SJSA1 (cell line): ENCODE measurements at places on chromosomes 6 and 20. TPM values are rescaled to one million over a fixed set of nuclear protein-coding genes. Genes with fewer than 3 reads are reported as not detected.

DNA sequence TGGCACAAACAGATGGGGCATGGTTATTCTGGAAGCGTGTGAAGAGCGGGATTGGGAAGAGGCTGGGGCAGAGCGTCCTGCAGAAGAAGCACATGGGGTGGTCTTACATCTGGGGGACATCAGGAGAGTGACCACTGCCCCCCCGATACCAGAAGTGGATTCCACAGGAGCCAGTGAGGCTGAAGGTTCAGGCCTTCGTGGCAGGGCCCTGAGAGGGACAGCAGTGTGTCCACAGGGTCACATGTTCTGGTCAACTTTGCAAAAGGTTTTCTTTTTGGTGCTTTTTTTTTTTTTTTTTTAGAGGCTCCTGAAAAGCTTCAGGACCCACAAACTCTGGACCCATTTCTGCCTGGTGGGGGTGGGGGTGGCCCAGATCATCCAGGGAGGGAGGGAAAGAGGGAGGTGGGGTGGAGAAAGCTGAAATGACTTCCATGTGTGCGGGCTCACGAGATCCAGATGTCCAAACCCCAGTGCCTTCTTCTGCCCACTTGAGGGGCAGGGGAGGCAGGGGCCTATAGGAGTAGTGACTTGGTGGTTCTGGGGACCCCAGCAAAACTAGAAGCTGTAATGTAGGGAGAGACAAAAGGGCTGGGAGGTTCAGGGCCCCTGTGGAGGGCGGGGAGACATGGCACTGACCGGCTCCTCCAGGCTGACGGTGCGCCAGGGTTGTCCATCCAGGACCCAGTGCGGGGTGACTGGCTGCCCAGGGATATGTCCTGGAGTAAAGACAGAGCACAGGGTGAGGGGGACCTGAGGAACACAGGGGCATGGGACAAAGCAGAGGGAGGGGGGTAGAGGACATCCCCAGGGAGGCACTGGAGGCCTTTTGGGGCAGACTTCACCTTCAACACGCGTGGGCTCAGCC is 2.7 kb downstream of the ADAM33 start:
- peaks cover 7% of the 10 kb centered on the region; the same call in 1 of the 2 replicates for H3K27me3 ChIP-seq
- H3K27ac ChIP-seq, result no peak overlapping the region
- no peaks in the 10 kb centered on the region for H3K36me3 ChIP-seq
- peaks cover 4% of the 10 kb centered on the region for H3K4me1 ChIP-seq
- DNase-seq, result no peak
- no peak overlapping the region for H3K4me3 ChIP-seq

DNA sequence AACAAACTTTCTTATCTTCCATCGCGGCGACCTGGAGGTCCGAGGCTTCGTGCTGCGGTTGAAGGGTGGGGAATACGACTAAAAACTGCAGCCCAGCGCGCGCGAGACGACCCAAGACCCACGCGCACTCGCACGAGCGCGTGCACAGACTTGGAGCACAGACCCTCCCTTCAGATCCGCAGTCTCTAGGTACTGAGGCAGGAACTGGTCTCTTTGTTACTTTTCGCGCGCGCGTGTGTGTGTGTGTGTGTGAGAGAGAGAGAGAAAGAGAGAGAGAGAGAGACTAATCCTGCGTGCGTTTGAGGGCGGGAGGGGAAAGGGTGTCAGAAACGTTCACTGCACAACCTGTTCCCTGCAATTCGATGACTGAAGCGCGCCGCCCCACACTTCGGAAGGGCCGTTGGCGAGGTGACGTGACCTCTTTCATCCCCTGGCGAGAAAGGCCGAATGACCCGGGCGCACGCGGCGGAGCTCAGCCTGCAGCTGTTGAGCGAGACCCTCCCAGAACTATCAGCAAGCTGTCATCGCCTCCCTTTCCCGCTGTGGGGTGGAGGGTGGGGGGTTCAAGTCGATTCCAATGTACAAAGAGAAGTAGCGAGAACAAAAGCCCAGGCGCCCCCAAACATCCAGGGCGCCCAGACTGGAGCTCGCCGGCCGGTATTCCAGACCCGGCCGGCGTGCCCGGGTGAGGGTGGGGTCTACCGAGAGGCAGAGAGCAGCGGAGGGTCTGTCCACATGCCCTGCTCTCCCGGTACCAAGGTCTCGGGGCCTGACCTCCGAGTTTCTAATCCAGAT is 1.5 kb upstream of the TUBB2B start:
- no peak for DNase-seq
- H3K4me1 ChIP-seq, result peaks cover 20% of the 10 kb centered on the region
- no peak overlapping the region for H3K4me3 ChIP-seq

DNA sequence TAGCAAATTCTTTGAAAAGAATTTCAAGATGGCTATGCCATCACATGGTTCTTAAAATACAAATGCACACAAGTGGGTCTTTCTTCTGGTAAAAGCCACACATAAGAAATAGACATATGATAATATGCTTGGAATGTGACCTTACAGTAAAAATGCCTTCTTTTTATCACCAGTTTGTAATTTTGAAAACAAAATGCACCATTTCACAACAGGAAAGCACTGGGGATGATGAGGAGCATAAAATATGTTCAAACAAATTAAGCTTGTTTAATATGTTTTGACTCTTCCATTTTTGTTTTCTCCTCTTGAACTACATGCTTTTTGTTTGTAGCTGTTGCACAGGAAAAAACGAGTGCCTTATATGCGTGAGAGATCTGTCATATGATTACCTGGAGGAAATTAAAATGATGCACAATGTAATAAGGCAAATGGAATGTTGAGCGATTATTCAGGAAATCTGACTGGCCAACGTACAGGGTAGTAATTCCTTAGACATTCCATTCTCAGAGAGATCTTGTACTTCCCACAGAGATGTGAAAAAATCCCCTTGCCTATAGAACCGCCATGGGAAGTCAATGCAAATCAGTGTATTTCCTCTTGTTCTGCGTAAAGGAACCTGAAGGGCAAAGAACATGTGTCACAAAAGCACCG is 911.6 kb downstream of the TFAP2A start:
- H3K4me3 ChIP-seq, result no peak overlapping the region
- no peaks in the 10 kb centered on the region for H3K27me3 ChIP-seq
- H3K27ac ChIP-seq, result peak overlapping the region; percentile 100
- DNase-seq, result peak; percentile 61

Gene VGLL2
- 0.05 TPM in 1 of 2 replicates, not detected in the other for total RNA-seq

DNA sequence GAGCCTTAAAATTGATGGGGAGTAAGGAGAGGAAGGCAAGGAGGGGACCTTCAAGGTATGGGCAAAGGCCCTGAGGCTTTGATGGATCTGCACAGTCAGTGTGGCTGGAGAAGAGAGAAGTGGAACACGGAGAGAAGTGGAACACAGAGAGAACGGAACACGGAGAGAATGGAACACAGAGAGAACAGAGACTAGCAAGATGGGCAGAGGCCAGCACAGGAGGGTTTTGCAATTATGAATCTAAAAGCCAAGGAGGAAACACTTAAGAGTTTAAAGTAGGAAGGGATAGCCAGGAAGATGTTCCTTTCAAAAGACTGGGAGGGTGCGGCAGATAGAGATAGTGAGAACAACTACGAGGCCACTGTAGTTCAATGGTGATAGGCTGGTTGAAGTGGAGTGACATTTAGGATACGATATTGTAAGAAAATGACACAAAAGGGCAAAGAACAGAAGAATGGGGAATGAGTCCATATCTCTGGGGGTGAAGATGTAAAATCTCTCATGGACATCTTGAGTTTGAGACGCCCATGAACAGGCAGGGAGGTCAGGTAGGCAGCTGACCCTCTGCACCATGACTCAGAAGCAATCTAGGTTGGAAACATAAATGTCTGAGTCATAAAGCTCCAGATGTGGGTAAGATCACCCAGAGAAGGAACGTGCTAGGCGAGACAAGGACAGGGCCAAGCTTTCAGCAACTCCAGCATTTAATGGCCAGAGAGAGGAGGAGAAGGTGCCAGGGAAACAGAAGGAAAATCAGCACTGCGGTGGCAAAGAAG is 25.4 kb downstream of the ZMYND8 start:
- H3K27me3 ChIP-seq, result no peaks in the 10 kb centered on the region
- H3K4me1 ChIP-seq, result peaks cover 54% of the 10 kb centered on the region
- no peak overlapping the region for H3K4me3 ChIP-seq
- DNase-seq, result peak; percentile 75

Gene CD83
- 15.9 and 24.6 TPM in 2 replicates for total RNA-seq

GRCh38 chr6:107488875-107489635 is 862 bp upstream of the SOBP start:
- DNase-seq, result peak; percentile 35
- H3K4me1 ChIP-seq, result peaks cover 28% of the 10 kb centered on the region
- H3K36me3 ChIP-seq, result no peaks in the 10 kb centered on the region
- H3K27me3 ChIP-seq, result peaks cover 65% of the 10 kb centered on the region

DNA sequence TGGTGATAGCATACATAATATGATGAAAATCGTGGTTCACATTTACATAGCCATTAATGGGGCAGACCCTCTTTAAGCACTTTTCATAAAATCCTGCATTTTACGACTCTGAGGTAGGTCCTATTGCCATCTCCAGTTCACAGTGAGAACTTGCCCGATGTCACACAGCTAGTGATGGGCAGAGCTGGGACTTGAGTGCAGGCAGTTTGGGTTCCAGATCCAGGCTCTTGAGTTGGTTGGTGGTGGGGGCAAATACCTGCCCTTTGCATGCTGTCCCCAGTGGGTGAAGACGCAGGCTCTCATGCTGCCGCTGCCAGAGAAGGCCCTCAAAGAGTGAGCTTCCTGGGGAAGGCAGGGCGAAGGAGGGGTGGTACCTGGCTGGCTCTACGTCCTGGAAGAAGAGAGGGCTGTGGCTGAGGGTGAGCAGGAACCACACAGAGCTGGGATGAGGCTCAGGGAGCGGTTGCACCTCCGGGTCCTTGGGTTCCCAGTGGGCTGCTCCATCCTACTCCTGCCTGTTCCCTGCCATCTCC is 6.1 kb upstream of the BAK1 start:
- no peaks in the 10 kb centered on the region for H3K27me3 ChIP-seq
- no peaks in the 10 kb centered on the region for H3K36me3 ChIP-seq
- H3K4me1 ChIP-seq, result peaks cover 24% of the 10 kb centered on the region

Gene RSPH3
- 3.9 and 4.7 TPM in 2 replicates for total RNA-seq

- H3K27ac ChIP-seq, result no peak overlapping the region
- DNase-seq, result peak; percentile 47
- H3K36me3 ChIP-seq, result no peaks in the 10 kb centered on the region
Measured at GRCh38 chr6:53437557-53438202, 88.9 kb upstream of the ELOVL5 start.

GRCh38 chr6:112149236-112149635 is 61.8 kb downstream of the FAM229B start:
- no peaks in the 10 kb centered on the region for H3K36me3 ChIP-seq
- peaks cover 12% of the 10 kb centered on the region for H3K4me1 ChIP-seq
- DNase-seq, result no peak
- no peak overlapping the region for H3K4me3 ChIP-seq

- H3K36me3 ChIP-seq, result peaks cover 8% of the 10 kb centered on the region; the same call in 1 of the 2 replicates
- peaks cover 21% of the 10 kb centered on the region for H3K4me1 ChIP-seq
- H3K27ac ChIP-seq, result no peak overlapping the region
Measured at GRCh38 chr6:129667621-129668020, 42.4 kb downstream of the ARHGAP18 start.

DNA sequence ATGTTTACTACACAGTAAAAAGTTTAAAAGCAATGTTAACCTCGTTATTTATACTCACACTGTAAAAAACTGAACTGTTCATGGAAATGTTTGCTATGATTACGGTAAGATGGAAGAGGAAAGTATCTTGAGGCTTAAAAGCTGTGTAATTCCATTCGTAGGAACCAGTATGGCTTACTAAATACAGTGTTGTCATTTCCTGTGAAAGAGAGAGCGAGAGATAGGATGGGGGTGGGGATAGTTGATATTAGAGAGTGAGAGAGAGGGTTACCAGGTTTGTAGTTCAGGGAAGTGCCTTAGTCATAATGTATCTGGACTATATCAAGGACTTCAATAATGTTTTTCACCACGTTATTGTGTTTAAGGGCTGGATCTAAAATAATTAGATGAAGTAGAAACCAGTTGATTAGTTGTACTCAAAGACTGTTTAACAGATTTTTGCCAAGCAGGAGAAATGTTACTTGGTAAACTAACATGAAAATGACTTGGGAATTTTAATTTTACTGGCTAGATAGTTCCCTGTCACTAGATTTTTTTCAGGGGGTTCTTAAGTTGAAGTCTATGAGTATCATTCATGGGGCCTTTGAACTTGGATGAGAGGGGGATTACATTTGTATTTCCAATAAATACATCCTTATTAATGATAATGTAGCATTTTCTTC is 30.4 kb downstream of the AFDN start:
- no peak overlapping the region for H3K4me3 ChIP-seq
- H3K4me1 ChIP-seq, result peaks cover 45% of the 10 kb centered on the region
- no peaks in the 10 kb centered on the region for H3K27me3 ChIP-seq

GRCh38 chr20:53578492-53579222 is 15.0 kb downstream of the ZNF217 start:
- peak overlapping the region; percentile 15; the same call in 1 of the 2 replicates for H3K27ac ChIP-seq
- H3K4me1 ChIP-seq, result peaks cover 33% of the 10 kb centered on the region
- no peaks in the 10 kb centered on the region for H3K27me3 ChIP-seq
- DNase-seq, result peak; percentile 90
- peaks cover 90% of the 10 kb centered on the region for H3K36me3 ChIP-seq

DNA sequence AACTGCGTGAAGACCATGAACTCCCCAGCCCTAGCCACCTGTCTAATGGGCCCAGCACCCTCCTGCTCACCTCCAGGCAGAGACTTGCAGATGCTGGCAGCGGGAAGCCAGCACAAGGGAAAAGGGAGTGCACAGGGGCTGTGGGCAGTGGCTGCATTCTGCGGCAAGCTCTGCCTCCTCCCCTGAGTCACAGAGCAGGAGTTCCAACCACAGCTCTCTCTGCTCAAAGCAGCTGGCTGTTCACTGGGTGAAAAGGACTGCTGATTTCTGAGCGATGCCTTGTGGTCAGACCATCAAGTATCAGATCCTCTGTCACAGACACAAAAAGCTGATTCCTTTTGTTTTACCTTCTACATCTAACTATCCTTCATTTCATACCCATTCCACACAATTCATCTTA is 10.5 kb downstream of the NKX2-2 start:
- H3K4me3 ChIP-seq, result no peak overlapping the region
- peaks cover 7% of the 10 kb centered on the region; the same call in 1 of the 2 replicates for H3K4me1 ChIP-seq
- no peak for DNase-seq

Gene FHL5
- total RNA-seq, result not detected in 2 replicates
